Muscle of leg (tissue), 16 donors: ENCODE measurements at places on chromosomes 7 and 10. TPM values are rescaled to one million over a fixed set of nuclear protein-coding genes. Genes with fewer than 3 reads are reported as not detected.

SLC29A3 gene
- 1.7 TPM for total RNA-seq

CCL24 gene
- 0.13 TPM for total RNA-seq

ANXA8L1 gene
- not detected for total RNA-seq

TUBB8 gene
- total RNA-seq: 0.09 TPM

PRTFDC1 gene
- 14.0 TPM for total RNA-seq

COA1 gene
- total RNA-seq: 37.3 TPM

FEZF1 gene
- not detected for total RNA-seq

WDR86 gene
- total RNA-seq: 3.4 TPM

RHOBTB1 gene
- 31.9 TPM for total RNA-seq

CFAP58 gene
- total RNA-seq: 0.22 TPM

RGR gene
- total RNA-seq: 11.9 TPM

DNA sequence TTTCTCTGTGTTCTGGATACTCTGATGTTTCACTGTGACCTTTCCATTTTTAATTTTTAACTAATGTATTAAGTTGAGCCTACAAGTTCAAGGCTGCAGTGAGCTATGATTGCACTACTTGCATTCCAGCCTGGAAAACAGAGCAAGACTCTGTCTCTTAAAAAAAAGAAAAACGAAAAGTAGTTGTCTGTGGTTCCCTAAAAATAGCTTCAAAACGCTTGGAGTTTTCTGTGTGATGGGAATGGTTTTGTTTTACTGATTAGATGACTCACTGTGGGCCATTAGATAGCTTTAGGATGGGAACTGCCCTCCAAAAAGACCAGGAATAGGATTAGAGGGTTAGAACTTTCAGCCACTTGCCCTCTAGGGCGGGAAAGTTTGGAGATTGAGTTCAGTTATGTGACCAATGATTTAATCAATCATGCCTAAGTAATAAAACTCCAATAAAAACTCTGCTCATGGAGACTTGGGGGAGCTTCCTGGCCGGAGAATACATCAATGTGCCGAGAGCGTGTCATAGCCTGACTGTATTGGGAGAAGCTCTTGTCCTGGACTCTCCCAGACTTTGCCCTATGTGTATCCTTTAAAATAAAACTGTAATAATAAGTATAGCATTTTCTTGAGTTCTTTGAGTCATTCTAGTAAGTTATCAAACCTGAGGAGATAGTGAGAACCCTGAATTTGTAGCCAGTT lies 147.1 kb downstream of the LYZL1 start:
- DNase-seq: no peak

- peak; percentile 46 for DNase-seq
These were observed 16.1 kb upstream of the IMPDH1 start for GRCh38 chr7:128425850-128426249.

DNA sequence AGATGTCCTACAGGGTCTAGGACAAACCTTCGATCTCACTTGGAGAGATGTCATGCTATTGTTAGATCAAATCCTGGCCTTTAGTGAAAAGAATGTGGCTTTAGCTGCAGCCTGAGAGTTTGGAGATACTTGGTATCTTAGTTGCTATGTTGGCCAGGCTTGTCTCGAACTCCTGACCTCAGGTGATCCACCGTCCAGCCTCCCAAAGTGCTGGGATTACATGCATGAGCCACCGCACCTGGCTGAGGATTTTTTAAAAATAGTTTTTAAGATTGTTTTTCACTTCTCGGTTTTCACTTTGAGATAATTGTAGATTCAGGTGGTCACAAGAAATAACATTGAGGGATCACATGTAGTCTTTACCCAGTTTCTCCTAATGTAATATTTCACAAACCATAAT lies 738.3 kb upstream of the POM121L12 start:
- no peak for DNase-seq

- no peak for DNase-seq
These were observed 526.5 kb downstream of the PARD3 start for GRCh38 chr10:34288634-34289033.

GRCh38 chr10:17617031-17617911 lies at the start of gene HACD1:
Gene HACD1 (minus strand): TSS chr10:17617374. CDS start chr10:17617339, 35 bp downstream.
- DNase-seq: peak; percentile 58

DNA sequence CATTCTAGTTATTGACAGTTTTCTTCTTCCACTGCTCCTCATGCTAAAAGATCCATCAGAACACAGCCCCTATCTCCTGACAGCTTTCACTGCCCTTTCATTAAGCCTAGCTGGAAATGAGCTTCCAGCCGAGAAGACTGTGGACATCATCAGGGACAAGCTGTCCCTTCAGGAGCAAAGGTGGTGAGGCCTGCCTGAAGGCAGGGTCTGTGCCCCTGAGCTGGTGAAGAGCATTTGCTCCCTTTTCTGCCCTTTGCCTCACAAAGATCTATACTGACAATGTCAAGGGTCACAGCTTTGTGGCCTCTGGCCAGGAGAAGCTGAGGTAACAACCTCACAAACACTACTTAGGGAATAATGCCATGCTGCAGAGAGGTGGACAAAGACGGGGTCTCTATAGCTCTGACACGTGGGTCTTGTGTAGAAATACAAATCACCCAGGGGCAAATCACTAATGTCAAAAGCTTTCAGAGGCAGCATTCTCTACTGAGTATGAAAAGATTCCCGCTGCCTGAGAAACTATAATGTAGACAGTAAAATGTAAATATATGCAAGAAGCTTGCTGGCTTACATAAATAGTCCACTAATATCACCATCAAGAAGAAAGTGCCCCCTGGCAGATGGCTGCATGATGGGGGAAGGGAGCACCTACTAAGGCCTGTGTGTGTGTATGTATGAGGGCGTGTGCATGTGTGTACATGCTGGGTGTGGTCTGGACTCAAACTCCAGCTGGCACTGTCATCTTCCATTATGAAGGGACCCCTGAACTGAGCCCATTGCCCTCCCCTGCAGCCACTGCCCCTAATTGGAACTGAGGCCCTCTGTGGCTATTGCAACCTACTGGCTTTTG lies 55.8 kb downstream of the HBP1 start:
- no peak for DNase-seq

DNA sequence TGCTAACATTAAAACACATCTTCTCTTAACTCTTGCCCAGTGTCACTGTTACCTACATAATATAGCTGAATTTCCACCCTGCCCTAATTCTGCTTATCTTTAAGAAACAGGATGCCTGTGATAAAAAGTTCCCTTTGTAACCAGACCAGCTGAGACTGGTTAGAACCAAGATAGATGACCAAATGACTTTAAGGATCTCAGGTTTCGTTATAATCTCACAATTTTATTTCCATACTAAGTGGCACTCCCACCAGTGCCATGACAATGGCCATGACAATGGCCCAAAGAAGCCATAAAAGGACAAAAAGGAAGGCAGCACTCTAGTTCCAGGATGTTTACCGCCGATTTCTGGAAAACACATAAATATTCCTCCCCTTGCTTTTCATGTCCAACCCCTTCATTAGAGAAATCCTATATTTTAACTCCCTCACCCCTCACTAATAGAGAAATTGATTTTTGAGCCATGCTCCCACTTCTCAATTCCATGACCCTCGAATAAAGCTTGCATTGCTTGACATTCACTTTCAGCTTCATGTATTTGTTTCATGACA lies 126.1 kb downstream of the ELAPOR2 start:
- no peak for DNase-seq

DNA sequence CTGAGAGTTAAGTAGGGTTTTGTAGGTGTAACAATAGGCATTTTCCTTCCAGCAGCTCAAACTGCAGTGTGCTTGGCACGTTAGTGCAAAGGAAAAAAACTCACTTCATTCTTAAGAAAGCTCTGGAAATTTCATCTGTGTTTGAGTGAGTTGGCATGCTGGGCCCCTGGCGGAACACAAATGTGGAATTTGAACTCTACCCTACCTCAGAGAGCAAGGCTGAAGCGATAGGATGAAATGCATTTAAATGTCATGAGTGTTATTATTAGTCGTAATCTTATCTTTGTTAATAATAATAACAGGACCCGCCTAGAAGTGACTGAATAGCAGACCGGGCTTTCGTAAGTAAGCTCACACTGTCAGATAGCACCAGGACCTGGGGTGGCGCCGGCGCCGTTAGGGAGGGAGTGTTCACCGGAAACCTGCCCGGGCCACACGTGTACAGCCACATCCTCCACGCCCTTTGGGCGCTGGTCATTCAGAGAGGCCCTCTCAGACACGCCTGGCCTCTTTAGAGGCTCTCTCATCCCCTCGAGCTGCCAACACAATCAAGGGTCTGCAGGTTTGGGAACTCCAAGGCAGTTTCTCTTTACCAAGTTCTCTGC lies 63.5 kb downstream of the GRK5 start:
- peak; percentile 73 for DNase-seq

- DNase-seq: no peak
These were observed 132.7 kb upstream of the MDFIC start for GRCh38 chr7:114789161-114789560.

DNA sequence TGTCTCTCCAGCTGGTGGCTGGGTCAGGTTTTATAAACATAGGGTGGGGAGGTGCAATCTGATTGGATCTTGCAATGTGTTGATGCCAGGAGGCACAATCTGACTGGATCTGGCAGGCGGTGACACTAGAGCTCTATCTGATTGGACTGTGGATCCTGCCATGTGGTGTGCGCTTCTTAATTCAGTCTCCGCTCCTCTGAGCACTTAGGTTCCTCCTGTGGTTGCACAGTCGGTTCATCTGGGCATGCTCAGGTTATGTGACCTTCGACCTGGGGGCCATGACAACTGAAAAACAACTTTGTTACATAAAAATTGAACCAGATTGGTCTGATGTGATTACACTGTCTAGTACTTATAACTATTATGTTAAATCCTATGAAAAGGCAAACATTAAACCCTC lies 127.1 kb upstream of the SVIL start:
- DNase-seq: no peak

GRCh38 chr10:133445751-133446708 lies 7.7 kb upstream of the SCART1 start:
- DNase-seq: no peak

DNA sequence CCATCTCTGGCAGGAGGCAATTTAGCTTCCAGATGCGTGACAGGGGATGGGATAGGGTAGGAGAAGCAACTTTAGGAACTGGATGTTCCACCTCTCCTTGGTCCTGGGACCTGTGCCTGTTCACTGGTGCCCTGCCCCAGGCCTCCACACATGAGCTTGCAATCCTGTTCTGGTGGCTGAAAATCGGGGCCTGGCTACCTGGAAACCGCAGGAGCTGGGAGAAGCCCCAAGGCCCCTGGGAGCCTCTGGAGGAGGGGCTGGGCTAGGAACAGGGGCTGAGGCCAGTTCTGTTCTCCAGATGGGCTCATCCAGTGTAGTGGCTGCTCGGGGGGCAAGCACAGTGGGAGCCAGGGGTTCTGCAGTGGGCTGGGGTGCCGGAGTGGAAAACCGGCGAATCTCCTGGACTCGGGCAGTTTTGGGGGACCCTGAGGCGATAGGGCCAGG lies 5.3 kb upstream of the MYOZ1 start:
- no peak for DNase-seq

DNA sequence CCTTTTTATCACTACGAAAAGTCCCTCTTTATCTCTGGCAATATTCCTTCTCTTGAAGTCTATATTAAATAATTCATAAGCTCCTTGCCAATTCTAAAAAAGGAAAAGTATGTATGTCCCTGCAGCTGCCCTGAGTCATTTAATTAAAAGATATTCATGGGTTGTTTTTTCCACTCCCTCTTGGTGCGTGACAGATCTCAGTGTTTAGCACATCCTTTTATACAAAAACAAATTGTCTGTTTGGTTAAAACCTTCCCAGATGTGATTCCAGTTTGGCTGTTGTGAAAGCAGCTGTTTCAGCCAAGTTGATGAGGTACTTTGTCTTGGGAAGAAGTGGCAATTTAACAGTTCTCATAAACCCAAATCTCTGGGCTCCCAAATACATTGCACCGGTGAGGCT lies 33.8 kb upstream of the PRLHR start:
- peak; percentile 38 for DNase-seq

DNA sequence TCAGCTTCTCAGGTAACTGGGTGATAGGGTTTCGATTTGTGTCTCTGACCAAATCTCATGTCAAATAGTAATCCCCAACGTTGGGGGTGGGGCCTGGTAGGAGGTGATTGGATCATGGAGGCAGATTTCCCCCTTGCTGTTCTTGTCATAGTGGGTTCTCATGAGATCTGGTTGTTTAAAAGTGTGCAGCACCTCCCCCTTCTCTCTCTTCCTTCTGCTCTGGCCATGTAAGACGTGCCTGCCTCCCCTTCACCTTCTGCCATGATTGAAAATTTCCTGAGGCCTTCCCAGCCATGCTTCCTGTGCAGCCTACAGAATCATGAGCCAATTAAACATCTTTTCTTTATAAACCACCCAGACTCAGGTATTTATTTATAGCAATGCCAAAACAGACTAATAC lies 21.9 kb upstream of the SMURF1 start:
- DNase-seq: no peak

- DNase-seq: no peak
These were observed 490.7 kb downstream of the TYW1 start for GRCh38 chr7:67487316-67487715.

DNA sequence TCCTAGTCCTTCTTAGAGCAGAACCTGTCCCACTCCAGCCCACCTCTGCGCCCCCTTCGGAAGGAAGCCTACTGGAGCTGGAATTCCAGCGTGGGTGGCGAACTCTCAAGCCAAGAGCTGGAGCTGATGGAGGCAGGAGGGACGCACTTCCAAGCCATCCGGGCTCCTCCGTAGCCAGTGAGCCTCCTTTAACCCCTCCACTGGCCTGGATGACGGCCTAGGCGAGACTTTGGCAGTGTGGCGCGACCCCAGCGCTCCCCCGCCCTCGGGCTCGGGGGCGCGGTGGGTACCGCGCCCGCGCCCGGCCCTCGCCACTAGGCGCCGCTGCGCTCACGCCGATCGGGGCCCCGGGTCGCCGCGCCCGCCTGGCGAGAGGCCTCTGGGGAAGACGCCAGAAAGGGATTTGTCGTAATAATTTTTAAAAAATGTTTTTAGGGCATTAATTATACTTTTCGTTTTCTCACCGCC lies 5.1 kb upstream of the EMX2 start:
- no peak for DNase-seq

DNA sequence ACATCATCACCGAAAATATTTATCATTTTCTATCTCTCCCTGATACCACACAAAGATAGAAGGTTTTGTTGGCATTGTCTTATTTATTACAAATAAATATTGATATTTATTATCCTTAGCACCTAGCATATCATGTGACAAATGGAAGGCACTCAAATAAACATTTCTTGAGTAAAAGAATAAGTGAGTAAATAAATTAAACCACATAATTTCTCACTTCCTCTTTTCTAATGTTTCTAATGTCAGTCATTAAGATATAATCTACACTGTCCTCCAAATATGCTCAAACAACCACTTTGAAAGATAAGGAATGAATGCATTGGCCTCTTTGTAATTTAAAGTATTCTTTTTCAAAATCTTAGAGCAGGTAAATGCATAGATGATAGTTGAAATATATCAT lies 1027.8 kb upstream of the LRRTM3 start:
- DNase-seq: no peak

GRCh38 chr7:129431911-129432643 lies 2.2 kb upstream of the STRIP2 start:
- DNase-seq: no peak

DNA sequence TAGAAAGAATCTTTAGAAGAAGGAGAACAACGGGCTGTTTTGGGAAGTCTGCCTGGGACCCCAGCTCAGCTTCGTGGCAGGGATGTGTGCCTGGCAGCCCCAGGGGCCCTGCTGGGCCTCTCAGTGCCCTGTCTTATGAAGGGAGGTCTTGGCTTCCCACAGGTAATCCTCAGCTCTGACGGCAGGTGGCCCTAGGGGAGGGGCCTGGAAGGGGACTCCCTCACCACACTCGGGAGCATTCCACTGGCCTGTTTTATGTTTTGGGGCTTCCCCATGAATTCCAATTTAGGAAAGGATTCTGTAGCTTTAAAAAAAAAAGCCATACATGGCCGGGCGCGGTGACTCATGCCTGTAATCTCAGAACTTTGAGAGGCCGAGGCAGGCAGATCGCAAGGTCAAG lies 3.0 kb upstream of the DMBT1 start:
- DNase-seq: no peak
